Activated T-cell treated with anti-CD3 and anti-CD28 coated beads for 24 hours (primary cell): ENCODE measurements at places on chromosomes 11 and 22.
A peak's percentile ranks its signal among the peaks of the same experiment; 100 is the strongest.

- no peak for DNase-seq
These were observed 106.8 kb downstream of the MICAL3 start for GRCh38 chr22:17917490-17917983.

DNA sequence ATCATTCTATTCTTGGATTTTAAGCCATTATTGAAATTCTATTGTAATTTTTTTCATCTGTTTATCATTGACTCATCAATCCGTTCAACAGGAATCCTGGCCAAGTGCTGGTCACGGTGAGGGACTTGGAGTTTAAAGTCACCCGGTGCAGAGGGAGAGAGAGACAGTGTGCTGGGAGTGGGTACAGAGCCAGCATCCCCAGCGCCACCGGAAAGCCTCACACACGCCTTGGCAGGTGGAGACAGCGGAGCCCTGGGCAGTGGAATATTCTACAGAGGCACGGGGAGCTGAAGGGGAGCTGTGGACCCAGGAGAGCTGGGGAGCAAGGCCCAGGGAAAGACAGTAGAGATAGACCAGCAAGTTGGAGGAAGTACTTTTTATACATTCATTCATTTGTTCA is 787.6 kb downstream of the BRD1 start:
- no peak for DNase-seq

DNA sequence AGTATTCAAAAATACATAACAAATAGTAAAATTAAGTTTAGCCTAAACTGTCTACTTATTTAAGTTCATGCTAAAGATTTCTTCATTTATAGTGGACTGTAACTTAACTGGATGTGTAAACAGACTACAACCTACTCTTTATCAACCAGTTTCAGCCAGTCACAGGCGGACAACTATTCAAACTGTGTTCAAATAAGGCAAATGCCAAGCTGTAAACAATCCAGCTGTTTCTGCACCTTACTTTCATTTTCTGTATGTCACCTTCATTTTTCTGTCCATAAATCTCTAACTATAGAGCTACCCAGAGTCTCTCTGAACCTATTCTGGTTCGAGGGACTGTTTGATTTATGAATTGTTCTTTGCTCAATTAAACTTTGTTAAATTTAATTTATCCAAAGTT is 992.8 kb downstream of the DLG2 start:
- DNase-seq, result no peak

DNA sequence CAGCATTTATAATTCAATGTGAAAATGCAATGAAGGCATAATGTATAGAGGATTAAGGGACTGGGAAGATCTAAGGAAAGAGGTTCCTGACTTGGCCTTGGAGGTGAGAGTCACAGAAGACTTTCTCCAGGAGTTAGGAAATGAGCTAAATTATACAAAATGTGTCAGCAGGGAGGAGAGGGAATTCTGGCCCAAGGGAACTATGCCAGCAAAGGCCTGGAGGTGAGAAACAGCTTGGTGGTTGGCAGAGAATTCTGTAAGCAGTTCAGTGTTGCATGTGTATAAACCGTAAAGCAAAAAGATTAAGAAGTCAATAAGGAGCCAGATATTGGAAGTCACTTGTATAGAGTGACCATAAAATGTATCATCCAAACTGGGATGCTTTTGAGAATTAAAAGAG is 142.2 kb upstream of the SESN3 start:
- DNase-seq, result no peak

DNA sequence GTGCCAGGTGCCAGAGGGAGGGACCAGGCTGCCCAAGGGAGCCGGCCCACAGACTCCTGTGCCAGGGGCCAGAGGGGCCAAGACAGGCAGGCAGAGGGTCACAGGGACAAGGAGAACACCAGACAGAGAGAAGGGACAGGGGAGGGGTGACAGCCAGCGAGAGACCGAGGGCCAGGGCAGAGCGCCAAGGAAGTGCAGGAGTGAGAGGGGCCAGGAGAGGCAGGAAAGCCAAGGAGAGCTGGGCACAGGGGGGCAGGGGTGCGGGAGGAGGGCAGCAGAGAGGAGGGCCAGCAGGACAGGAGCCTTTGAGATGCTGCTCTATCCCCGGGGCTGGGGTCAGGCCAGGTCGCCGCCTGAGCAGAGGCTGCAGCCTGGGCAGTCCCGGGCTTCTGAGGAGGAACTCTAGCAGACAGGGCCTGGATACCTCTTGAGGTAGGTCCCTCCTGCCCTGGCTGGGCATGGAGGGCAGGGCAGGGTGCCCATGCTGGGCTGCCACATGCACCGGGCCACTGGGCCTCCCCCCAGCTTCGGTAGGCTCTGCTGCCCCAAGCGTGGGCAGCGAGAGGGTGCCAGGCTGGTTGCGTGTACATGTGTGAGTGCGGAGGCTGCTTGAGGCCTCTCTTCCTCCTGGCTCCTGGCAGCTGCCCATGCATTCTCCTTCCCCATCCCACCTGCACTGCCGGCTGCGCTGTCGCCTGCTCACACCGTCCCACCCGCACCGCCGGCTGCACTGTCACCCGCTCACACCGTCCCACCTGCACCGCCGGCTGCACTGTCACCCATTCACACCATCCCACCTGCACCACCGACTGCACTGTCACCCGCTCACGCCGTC is 12.2 kb downstream of the LSP1 start:
- no peak for DNase-seq

DNA sequence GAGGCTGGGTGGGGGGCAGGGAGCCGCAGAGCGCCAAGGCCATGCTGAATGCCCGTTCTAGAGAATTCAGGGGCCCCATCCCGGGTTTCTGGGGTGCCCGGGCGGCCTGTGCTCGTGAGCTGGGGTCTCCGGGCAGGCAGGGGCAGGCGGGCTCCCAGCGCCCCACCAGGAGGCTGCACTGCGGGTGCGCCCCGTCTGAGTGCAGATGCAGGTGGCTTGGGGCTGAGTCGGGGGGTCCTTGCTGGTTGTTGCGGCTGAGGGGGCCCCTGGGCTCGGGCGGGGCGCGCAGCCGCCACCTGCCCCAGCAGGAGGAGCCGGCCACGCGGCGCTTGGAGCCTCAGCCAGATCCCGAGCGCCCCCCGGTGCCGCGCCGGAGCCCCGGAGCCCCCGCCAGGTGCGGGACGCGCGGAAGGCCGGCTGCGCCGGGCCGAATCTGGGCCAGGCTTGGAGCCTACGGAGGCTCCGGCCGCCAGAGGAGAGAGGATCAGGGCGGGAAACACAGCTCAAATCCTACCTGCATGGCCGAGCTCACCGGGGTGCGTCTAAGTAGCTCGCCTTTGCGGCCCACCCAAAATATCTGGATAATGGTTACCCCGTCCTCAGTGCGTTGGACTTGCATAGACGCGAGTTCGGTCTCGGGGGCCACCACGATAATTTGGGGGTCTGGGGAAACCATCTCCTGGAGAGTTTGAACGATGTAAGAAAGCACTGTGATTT is 590 bp upstream of the IGF2 start:
- no peak for DNase-seq

DNA sequence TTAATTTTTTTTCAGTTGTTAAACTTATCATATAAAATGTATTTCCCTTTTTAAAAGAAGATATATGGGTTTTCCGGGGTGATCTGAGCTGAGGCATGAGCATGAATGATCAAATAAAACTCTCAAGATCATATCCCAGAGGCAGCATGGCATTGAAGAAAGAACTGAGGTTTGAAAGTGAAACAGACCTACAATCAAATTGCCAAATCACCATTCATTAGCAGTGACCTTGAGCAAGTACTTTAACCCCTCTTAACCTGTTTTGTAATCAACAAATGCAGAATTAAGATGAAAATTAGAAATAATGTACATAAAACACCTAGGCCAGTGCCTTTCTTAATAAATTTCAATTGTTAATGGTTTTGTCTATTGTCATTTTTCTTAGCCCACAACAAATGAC is 116.0 kb downstream of the RBFOX2 start:
- no peak for DNase-seq

- DNase-seq, result no peak
These were observed 194.5 kb downstream of the NAV2 start for GRCh38 chr11:19907008-19907579.

DNA sequence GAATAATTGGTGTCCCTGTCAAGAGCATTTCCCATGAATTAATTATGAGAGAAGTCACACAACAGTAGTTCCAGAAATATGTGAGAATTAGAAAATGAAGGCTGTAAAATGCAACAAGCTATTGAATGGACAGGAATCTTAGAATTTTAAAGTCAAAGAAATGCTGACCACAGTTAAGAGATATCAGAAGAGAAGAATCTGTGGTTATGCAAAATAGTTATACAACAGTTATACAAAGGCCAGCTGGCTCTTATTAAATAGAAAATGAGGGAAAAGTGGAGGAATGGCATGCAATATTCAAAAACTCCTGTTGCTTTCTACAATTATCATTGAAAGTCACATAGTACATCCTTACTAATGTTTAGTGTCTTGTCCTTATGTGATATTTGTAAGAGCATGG is 27.4 kb downstream of the CASP12 start:
- no peak for DNase-seq

DNA sequence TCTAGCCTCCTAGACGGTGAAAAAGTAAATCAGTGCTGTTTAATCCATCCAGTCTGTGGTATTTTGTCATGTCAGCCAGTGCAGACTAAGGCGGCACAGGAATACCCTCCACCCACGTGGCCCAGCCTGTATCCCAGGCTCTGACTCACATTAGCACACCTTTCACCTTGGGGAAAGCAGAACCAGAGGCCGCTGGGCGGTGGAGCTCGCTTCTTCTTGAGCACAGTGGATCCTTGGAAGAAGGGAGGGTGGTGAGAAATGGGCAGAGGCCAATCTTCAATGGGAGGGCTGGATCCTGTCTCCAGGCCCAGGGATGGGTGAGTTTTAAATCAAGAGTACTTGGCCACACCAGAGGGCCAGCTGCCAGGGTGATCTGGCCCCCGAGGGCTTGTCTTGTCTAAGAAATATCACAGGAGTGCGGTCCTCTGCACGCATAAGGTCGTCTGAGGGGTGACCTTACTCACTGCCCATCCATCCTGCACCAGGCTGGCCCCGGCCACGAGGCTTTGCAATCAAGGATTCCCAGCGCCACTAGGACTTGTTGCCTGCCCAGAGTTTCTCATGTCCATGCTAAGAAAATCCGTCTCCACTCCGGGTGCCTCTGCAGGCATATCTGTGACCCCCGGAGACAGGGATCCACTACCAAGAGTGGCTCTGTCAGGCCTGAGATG is 658.5 kb downstream of the BRD1 start:
- DNase-seq, result no peak

DNA sequence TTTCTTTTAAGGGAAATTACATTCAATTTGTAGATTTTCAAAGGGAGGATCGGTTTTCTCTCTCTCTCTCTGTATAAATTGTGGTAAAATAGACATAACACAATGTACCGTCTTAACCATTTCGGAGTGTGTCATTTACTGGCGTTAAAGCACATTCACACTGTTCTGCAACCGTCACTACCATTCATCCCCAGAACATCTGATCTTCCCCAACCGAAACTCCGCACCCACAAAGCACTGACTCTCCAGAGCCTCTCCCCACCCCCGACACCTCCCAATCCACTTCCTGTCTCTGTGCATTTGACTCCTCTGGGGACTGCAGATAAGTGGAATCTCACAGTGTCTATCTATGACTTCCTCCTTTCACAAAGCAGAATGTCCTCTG is 15.9 kb upstream of the GRAMD4 start:
- DNase-seq, result peak; percentile 68

DNA sequence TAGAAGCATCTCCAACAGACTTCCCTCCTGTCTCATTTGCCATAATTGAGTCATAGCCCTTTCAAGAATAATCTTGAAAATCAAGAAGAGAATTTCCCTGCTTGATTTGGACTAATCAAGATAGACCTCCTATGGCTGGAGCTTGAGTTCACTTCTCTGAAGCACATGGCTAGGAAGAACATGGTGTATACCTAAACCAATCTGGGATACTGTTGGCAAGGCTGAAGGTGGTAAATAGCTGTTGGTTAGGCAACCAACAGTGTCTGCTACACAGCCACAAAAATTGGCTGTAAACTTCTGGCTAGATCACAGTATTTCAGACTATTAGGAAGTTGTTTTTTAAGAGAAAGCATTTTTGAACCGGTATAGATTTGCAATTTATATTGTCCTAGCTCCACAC is 4.9 kb downstream of the CRYAB start:
- DNase-seq, result no peak
